ENCODE measurements at places on chromosomes 5 and 9. TPM values are rescaled to one million over a fixed set of nuclear protein-coding genes. Genes with fewer than 3 reads are reported as not detected.
A peak's percentile ranks its signal among the peaks of the same experiment; 100 is the strongest.

- no peak for DNase-seq
Measured at GRCh38 chr5:147487031-147487750, 22.7 kb downstream of the DPYSL3 start.

- no peak for DNase-seq
Measured at GRCh38 chr5:154487541-154487940, 9.5 kb upstream of the HAND1 start.

GRCh38 chr9:128304971-128305288 is 17.3 kb downstream of the TRUB2 start:
- DNase-seq, result no peak

DNA sequence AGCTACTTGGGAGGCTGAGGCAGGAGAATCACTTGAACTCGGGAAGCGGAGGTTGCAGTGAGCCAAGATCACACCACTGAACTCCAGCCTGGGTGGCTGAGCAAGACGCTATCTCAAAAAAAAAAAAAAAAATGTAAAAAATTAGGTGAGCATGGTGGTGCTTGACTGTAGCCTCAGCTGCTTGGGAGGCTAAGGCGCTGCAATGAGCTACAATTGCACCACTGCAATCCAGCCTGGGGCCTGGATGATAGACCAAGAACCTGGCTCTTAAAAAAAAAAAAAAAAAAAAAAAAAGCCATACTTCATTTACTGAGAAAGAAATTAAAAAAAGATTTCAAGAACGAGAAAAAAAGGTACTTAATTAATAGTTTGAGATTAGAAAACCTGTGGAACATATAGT is 62.1 kb downstream of the SVEP1 start:
- no peak for DNase-seq

DNA sequence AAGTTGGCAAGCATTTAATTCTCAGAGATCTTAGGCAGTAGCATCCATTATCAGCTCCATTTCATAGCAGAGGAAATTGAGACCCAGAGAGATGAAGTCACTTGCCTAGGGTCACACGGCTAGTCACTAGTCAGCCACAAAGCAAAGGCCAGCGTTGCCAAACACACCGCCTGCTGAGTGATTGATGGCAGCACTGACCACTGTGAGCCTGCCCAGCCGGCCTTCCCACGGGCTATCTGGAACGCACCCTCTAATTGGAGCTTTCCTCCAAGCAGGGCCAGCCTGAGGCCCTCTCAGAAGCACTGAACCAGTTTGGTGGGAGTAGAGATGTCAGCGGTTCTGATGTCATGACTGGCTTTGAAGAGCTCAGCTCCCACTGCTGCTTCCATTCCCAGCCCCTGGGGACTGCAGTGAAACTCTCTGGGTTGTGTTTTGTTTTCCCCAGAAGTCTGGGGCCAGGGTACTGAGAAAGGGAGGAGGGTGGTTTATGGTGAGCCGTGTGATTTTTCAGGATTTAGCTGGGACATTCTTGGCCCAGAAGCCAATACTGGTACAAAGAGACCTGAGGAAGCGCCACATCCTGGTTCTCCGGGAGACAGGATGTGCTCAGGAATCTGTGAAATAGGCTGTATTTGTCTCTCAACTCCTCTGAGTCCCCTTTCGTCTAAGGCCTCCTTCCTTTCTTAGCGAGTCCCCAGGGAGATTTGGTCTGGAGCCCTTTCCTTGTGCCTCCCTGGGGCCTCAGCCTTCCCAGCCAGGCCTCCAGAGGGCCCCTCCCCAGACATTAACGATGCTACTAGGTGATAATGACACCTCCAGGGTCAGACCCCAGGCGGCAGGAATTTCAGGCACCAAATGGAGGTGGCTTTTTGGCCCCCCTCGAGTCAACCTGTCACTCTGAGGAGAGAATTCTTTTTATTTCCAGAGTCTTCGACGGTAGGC is 44.5 kb downstream of the SPRY4 start:
- DNase-seq, result peak; percentile 84

The CDO1 gene
- total RNA-seq, result 24.7 TPM

GRCh38 chr9:127285965-127286364 is 21.4 kb downstream of the GARNL3 start:
- no peak for DNase-seq

- no peak for DNase-seq
Measured at GRCh38 chr9:136347472-136348256, 15.9 kb downstream of the DNLZ start.

DNA sequence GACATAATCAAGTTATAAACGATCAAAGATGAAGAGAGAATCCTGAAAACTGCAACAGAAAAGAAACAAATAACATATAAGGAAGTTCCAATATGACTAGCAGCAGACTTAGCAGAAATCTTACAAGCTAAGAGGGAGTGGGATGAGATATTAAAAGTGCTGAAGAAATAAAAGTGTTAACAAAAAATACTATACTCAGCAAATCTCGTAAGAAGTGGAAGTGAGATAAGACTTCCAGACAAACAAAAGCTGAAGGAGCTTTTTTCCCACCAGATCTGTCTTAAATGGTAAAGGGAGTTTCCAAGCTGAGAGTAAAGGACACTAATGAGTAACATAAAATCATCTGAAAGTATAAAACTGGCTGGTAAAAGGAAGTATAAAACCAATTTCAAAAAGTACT is 2036.0 kb upstream of the C9orf72 start:
- DNase-seq, result no peak

- no peak for DNase-seq
Measured at GRCh38 chr5:19977099-19977498, 10.9 kb downstream of the CDH18 start.

- DNase-seq, result no peak
Measured at GRCh38 chr5:113047234-113047633, 70.6 kb downstream of the DCP2 start.

The GTF3C4 gene
- 8.6 TPM for total RNA-seq

DNA sequence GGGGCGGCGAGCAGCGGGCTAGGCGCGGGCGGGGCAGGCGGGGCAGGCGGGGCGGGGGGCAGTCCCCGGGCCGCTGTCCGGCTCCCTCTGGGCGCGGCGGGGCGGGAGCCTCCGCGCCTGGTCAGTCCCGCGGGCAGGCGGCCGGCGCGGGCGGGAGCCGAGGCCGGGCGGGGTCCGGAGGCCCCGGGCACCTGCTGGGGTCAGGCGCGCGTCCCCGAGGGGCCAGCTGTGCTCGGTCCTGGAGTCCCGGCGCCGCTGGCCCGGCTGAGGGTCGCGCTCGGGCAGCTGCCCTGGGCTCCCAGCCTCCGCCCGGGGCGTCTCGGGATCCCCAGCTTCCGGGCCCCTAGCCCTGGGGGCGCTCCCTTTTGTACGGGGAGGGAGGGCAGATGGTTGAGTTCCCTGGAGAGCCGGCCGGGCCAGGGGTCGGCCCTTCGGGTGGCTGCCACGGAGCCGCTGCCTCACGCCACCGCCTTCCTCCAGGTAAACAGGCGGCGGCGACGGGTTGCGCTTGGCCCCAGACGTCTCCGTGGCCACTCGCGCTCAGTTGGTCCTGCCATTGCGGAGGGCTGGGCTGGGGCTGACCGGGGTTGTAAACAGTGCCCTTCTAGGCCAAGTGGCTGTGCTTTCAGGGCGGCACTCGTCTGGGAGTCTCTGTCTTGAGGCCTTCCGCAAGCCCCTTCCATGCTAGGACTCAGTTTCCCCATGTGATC is 473 bp downstream of the ZBTB34 start:
- no peak for DNase-seq

- DNase-seq, result no peak
Measured at GRCh38 chr9:132409828-132410528, at the start of gene CFAP77. TSS of gene CFAP77 (plus strand) at chr9:132410211. CDS start at chr9:132410272, 61 bp downstream.

The SCAMP1 gene
- 21.0 TPM for total RNA-seq

DNA sequence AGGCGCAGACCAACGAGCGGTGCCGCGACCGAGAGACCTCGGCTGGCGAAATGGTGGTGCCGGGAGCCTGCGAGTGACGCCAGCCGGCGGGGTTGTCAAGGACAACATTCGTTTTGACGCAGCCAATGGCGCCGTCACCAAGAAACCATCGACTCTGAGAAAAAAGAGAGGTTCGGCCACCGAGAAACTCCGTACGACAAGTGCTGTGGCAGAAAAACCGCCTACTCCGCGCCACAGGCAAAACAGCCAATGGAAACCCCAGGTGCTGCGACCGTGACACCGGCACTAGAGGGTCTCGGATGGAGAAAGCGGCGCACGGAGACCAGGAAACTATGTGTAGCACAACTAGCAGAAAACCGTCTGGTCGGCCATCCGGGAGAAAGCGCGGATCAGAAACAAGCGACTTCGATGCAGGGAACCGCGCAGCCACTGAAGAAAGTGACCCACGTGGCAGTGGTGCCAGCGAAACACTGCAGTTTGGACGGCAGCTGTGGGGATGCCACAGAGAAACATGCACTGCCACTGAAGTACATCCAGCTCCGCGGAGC is 88.8 kb downstream of the ANXA2R start:
- DNase-seq, result peak; percentile 60

GRCh38 chr5:119174578-119175163 is 103.8 kb downstream of the DMXL1 start:
- DNase-seq, result no peak

- no peak for DNase-seq
Measured at GRCh38 chr5:134127376-134127861, 12.9 kb downstream of the TCF7 start.

DNA sequence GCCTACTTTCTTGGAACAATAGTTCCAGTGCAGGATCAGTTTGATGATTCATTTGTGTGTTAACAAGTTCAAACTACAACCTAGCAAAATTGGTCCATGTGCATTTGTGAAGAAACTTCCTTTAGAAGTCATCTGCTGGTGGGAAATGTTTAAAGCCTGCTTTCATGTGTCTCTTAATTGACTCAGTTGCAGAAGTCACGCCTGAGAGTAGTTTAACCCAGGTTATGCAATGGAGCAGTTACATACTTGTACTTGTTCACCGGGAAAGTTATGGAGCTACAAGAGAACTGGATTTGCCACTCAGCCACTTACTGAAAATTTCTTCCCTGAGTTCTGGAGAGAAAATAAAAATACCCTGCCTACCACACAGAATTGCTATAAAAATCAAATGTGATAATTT is 1397.8 kb downstream of the PTPRD start:
- DNase-seq, result no peak
